ENCODE measurements at places on chromosomes 6 and 20.

DNA sequence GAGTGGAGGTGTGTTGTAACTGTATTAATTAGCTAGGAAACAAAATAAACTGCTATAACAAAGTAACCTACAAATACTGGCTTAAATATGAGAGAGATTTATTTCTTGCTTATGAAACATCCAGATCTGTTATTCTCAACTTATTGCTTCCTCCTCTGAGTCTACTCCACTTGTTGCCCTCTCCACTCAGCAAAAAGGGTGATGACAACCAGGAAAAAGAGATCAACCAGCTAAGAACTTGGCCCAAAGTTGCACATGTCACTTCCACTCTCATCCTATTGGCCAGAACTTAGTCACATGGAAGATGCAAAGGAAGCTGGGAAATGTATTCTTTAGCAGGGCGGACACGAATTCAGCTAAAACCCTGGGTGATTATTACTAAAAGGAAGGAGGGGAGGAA lies 5.2 kb upstream of the TP53RK start:
- peak; percentile 93 for DNase-seq

DNA sequence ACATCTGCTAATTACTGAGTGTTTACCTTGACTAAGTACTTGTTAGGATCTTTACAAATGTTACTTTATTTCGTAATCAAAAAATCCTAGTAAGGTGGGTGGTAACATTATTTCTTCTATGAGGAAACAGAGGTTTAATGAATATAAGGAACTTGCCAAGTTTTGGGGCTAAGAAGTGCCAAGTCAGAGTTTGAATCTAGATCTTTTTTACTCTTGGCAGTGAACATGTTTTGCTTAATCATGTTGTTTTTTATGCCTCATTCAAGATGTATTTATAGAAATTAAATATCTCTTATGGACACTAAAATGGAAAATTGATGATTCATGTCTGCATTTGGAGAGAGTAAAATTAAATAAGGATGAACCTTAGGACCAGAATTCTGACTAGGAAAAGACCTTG lies 393.7 kb downstream of the UTRN start:
- peak; percentile 71 for DNase-seq

DNA sequence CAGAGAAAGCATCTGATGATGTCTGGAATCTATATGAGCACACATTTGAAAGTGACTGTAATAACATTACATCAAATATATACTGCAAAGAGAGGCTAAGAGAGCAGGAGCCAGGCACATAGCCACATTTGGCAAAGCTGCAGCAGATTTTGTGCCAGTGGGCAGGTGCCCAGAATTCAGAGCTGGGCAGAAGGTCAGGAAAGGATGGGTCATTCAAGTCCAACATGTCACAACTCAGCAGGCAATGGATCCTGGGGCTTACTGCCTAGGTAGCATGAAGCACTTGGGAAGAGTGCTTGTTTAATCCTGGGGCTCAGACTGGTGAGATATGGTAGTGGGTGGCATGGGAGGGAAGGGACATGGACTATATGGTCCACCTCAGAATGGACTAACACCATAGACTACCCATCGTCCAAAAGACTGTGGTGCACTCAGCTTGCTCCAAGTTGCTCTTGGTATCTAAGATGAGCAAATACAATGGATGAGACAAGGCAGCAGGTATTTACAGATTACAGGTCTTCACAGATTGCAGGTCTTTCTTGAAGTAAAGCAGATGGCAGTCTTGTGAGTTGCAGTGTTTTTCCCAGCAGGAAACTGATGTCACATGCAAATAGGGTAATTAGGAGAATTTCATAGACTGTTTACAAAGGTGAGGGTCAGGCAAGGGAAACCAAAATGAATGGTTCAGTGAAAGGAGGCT lies 31.2 kb upstream of the SHLD1 start:
- no peak for DNase-seq

DNA sequence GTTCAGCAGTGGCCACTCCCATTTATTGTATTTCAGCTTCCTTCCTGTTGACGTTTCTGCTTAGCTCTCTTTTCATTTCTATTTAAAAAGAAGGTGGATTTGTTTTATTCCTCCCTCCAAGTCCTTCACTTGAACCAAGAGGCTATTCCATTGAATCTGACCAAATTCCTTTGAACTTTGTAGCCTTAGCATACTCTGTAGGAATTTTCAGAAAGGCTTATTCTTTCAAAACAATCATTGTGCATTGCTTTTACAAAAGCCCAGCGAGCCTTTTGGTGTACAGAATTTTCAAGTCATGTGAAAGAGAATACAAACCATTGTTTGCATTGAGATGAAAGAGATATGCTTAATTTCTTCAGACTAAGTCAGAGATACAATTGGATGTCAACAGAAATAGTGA lies 151.0 kb upstream of the INSM1 start:
- DNase-seq = no peak

GRCh38 chr20:51526754-51527153 lies 15.8 kb downstream of the NFATC2 start:
- no peak for DNase-seq

DNA sequence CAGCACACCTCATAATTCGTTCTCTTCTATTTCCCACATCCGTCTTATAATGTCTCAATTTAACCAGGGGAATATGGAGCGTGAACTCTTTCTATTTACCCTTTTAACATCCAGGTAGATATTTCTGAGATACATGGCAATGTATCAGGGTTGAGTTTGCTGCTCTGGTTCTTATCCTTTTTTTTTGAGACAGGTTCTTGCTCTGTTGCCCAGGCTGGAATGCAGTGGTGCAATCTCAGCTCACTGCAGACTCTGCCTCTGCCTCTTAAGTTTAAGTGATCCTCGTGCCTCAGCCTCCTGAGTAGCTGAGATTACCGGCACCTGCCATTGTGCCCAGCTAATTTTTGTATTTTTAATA lies 36.5 kb downstream of the KLHL31 start:
- no peak for DNase-seq

DNA sequence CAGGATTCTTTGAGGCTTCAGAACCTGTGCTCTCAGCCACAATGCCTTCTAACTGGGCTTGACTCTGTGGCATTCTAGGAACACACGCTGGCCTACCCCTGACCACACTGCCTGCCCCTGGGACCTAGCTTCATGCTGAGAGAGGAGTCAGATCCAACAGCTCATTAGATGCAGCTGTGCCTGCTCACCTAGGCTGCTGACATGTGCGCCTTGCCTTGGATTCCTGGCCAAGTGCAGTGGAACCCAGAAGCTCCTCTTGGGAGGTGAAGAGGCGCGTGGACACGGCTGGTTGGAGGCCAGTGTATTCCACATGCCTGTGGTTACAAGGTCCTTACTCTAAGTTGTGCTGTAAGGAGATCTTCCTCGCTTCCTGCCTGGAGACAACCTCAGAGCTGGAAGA lies 24.7 kb upstream of the KCNK16 start:
- DNase-seq = no peak

DNA sequence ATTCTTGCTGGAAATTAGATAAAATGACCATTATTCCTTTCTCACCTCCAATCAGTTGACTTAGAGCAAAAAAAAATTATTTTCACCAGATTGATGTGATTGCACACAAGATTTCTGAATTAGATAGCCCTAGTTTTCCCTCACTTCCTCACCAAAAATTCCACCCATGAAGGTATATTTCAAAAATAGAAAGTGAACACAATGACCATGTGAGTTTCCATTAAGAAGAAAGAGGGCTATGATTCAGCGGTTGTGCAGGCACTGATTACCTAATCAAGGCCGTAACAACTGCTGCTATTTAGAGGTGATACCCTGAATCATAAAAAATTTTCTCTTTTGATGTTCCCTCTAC lies 19.5 kb upstream of the RALGAPA2 start:
- DNase-seq = peak; percentile 56

GRCh38 chr6:142462260-142462659 lies 160.5 kb downstream of the ADGRG6 start:
- DNase-seq = no peak

GRCh38 chr20:63292292-63292701 lies 689 bp upstream of the COL20A1 start:
- DNase-seq = no peak

DNA sequence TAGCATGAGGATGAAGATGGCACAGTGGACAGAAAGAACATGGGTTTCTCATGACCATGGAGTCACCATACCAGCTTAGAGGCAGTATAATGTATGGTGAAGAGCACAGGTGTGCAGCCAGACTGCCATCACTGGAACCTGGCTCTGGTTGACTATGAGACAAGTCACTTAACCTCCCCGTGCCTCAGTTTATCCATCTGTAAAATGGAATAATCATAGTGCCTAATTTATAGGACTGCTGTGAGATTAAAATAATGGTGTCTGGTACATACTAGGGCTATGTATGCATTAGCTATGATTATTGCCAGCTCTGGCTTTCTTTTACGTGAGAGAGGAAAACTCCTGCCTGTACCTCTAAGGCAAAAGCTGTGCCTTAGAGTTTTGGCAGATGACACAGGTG lies 19.4 kb downstream of the SLC35B3 start:
- no peak for DNase-seq

DNA sequence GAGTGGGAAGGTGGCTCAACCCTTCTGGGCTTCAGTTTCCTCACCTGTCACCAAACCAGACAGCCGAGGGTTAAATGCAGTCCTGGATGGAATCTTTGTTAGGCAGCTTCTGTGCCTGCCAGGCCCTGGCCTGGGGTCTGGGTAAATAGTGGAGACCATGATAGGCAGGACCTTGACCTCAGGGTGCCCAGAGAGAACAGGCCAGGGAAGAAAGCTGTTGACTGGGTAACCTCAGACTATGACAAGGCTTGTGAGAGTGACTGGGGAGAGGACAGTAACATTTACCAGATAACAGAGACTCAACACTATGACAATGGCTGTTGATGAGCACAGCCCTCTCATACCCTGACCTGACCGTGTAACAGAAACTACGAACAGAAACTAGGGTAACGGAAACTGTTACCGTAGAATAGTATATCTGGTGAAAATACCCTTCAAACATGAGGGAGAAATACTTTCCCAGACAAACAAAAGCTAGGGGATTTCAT lies 218.3 kb downstream of the PREX1 start:
- no peak for DNase-seq

GRCh38 chr6:132959639-132960326 lies 145.4 kb downstream of the RPS12 start:
- no peak for DNase-seq

DNA sequence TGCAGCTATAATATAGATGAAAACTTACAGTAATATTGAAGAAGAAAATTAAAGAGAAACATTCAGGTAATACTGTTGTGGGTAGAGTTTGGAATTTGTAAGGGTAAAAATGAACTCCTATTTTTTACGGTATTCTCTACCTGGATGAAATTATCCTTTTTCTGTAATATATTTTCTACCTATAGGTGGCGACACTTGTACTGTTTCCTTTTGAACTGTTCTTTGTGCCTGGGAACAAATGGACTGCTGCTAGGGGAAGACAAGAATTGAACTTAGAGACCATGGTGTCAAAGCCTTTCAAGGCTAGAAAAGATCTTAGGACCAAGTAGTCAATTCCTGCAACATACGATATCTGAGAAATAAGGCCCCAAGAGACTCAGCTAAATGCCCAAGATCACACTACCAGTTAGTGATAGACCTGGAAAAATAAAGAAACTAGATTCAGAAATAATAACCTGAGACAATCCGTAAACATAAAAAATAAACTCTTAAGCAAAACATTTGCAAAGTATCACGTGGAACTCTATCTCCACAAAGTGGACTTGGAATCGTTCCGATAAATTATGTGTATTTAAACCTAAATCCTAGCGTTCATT lies 383.8 kb downstream of the TFAP2A start:
- peak; percentile 42 for DNase-seq

- no peak for DNase-seq
These were observed 136.4 kb downstream of the LINC00237 start for GRCh38 chr20:20969701-20970280.

GRCh38 chr20:10761786-10762185 lies 88.0 kb upstream of the JAG1 start:
- DNase-seq = no peak

GRCh38 chr20:7622399-7622961 lies 317.8 kb downstream of the HAO1 start:
- no peak for DNase-seq

DNA sequence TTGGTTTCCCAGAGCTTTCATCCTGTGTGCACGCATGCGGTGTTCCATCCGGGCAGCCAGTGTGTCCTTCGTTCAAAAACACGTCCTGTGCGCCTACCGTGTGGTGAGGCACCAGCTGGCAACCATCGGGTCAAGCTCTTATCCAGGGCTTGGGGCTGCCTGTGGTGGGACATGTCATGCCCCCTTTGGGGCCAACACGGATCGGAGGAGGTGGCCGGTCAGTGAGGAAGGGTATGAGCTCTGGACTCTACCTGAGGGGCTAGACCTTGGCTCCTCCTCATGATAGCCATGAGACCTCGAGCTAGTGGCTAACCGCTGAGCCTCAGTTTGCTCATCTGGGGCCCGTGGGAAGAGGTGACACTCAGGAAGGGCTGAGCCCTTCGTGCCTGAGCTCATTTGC lies 158.5 kb upstream of the PMEPA1 start:
- DNase-seq = no peak

GRCh38 chr6:112144145-112144926 lies 56.9 kb downstream of the FAM229B start:
- DNase-seq = no peak

GRCh38 chr20:57874141-57874540 lies 164.3 kb upstream of the PMEPA1 start:
- DNase-seq = no peak

- DNase-seq = no peak
These were observed 19.2 kb upstream of the BTN3A2 start for GRCh38 chr6:26345832-26346231.

DNA sequence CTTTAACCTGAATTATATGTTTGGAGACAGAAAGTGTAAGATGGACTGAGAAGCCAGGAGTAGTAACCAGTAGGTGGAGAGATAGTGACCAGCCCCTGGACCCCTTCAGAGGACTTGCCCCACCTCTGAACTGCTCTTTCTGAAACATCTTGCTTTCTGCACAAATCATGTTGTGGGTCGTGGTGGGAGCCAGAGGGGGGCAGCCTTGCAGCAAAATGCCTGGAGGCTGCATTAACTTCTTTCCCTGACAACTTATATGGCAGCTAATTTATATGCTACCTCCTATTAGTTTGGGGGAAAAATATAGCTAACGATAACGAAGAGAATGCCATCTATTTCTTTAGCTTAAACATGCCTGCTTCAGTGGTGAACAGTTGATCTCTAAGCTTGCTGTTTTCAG lies 859.8 kb downstream of the MAFB start:
- no peak for DNase-seq

DNA sequence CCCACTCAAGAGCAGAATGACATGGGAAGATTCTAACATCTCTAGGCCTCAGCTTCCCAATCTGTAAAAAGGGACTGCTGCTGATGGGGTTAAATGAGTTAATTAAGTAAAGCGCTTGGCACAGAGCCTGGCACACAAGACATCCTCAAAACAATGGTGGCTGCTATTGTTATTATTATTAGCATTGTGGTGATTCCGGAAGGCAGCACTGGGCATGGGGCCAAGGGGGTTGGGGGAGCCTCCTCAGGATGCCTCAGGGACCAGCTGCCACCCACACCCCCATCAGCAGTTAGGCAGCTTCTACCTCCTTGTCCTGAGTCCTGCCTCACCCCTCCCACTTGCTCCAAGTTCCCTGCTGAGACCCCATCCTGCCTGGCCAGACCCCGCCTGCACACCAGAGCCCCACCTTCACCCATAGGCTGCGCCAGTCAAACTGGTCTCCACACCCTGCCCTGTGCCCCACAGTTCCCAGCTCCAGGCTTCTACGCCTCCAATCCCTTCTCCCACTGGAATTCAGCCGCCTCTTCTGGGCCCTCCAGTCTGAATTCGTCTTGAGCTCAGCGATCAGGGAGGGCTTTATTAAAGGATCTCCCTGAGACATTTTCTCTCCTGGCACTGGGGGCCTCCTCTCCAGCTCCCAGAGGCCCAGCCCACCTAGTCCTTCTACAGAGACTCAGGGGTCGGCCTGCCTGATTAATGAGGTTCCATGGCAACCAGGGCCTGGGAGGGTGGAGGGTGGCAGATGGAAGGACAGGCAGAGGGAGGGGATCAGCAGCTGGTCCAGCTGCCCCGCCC lies 1.5 kb downstream of the E2F1 start:
- peak; percentile 35 for DNase-seq

Data from hematopoietic multipotent progenitor cell treated with erythropoietin and hydrocortisone succinate and interleukin-3 and kit ligand, for 4 days (in vitro differentiated cells).